ENCODE measurements at places on chromosomes 13 and 19.

GRCh38 chr13:64130171-64130570, 2714.5 kb upstream of the PCDH20 start:
- DNase-seq = no peak

GRCh38 chr13:114071991-114072390, 60.4 kb downstream of the RASA3 start:
- no peak for DNase-seq

DNA sequence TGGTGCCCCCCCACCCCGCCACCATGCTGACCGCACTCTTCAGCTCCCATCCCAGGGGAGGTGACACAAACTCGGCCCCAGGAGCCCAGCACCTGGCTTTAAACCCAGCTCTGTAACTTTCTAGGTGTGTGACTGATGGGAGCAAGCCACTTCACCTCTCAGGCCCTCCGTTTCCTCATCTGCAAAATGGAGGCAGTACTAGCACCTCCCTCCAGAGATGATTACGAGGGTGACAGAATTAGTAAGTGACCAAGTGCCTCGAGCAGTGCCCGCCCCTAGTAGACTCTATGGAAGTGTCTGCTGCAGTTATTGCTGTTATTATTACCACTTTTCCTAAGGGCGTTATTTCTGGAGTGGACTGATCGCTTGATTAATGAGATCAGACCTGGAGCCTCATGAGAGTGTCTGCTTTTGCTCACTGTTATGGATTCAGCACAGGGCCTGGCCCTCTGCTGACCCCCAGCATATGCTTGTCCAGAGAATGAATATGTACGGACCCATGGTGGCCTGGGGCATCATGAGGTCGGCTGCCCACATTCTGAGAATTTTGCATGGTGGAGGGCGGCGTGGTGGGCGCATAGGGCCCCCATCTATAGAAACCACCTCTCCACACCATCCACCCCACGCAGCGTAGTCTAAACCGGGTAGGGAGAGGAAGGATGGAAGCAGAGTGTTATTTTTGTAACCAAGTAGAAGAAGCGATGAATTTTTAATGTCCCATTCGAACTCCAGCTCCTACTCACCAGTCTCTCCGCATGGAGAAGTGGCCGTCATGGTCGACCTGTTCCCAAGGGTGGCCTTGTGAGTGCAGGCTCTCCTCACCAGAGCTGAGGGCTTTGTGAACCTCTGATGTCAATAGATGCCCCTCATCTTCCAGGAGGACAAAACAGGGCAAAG, 48.2 kb downstream of the CAPN12 start:
- no peak for DNase-seq

- DNase-seq = no peak
Observed at GRCh38 chr13:95553581-95554385, 1.3 kb downstream of the CLDN10 start.
